Activated naive CD8-positive, alpha-beta T cell treated with anti-CD3 and anti-CD28 coated beads, Interleukin-2, amount 50 U/mL, for 24 hours (primary cell): ENCODE measurements at places on chromosomes 16 and 17.

- H3K27me3 ChIP-seq, result peaks cover 12% of the 10 kb centered on the region
- H3K36me3 ChIP-seq, result peaks cover 3% of the 10 kb centered on the region
- no peak overlapping the region for H3K4me3 ChIP-seq
- peaks cover 13% of the 10 kb centered on the region for H3K4me1 ChIP-seq
- no peak overlapping the region for H3K27ac ChIP-seq
Observed at GRCh38 chr17:62791235-62791734, 16.8 kb downstream of the MARCHF10 start.

GRCh38 chr16:79656553-79657115, 56.1 kb upstream of the MAF start:
- H3K27ac ChIP-seq, result no peak overlapping the region
- no peak overlapping the region for H3K4me3 ChIP-seq
- no peaks in the 10 kb centered on the region for H3K36me3 ChIP-seq
- DNase-seq, result no peak
- no peaks in the 10 kb centered on the region for H3K4me1 ChIP-seq

- H3K4me1 ChIP-seq, result no peaks in the 10 kb centered on the region
- no peak overlapping the region for H3K4me3 ChIP-seq
- no peak for DNase-seq
- peaks cover 1% of the 10 kb centered on the region for H3K36me3 ChIP-seq
- no peaks in the 10 kb centered on the region for H3K27me3 ChIP-seq
- H3K27ac ChIP-seq, result no peak overlapping the region
Observed at GRCh38 chr17:42944211-42944610, 20.0 kb downstream of the AARSD1 start.

DNA sequence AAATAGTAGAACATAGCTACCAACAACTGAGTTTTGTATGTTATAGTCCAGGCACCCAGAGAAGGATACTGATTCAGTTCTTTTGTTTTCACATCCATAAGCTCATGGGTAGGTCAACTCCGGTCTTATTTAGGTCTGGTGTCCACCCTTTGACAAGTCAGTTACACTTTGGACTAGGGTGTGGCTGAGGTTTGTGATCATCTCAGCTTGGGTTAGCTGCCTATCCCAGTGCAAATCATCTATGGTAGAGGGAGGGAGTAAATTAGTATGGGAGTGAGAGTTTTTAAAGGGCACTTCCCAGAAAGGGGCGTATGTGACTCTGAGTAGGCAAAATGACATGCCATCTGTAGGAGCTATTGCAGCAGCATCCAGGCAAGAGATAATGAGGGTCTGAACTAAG, 66.1 kb downstream of the TANC2 start:
- no peak for DNase-seq
- H3K27ac ChIP-seq, result no peak overlapping the region
- H3K4me1 ChIP-seq, result peaks cover 11% of the 10 kb centered on the region

DNA sequence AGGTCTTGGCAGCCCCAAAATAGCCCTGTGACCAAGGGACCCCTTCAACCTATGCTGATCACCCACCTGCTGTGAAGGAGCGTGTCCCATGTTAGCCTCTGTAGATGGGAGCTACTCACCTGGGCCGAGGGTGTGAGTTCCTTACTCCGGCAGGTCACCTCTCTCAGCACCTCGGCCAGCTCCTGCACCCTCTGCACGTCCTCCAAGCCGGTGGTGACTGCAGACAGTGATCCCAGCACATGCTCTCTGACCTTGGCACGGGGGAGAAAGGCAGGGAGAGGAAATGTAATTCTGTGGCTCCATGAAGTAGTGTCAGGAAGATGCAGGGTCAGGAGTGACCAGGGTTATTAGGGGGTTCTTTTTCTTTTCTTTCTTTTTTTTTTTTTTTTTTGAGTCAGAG, 67.7 kb upstream of the BCO1 start:
- no peak overlapping the region for H3K4me3 ChIP-seq
- peaks cover 10% of the 10 kb centered on the region for H3K27me3 ChIP-seq
- H3K36me3 ChIP-seq, result no peaks in the 10 kb centered on the region
- H3K27ac ChIP-seq, result no peak overlapping the region
- DNase-seq, result no peak
- no peaks in the 10 kb centered on the region for H3K4me1 ChIP-seq

GRCh38 chr16:4913130-4913773, 23.7 kb downstream of the PPL start:
- H3K4me3 ChIP-seq, result no peak overlapping the region
- no peaks in the 10 kb centered on the region for H3K4me1 ChIP-seq
- H3K27ac ChIP-seq, result no peak overlapping the region

GRCh38 chr16:65002265-65002664, 119.6 kb downstream of the CDH11 start:
- no peaks in the 10 kb centered on the region for H3K4me1 ChIP-seq
- no peaks in the 10 kb centered on the region for H3K36me3 ChIP-seq
- H3K4me3 ChIP-seq, result no peak overlapping the region
- no peaks in the 10 kb centered on the region for H3K27me3 ChIP-seq

DNA sequence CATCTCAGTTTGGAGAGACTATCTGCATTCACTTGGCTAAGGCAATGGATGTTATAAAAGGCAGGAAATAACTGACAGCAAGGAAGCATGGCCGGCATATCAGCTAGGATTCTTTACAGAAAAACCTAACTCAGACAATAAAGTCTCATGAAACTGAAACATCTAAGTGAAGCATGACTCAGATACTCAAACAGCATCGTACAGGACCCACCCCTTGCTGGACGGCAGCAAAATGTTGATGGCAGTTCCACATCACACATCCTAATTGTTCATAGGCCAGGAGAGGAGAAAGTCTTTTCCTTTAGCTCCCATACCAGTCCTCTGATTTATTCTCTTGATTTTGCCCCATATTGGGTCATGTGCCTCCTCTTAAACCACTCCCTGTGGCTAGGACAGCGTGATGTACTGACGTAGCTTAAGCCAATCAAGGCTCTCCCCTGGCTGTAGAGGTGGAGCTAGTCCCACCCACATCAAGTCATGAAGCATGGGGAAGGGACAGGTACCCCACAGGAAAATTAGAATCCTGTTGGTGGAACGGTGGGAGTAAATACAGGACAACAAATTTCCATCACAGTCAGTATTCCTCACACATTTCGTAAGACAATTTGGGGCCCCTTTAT, 178.9 kb downstream of the IRX3 start:
- H3K4me1 ChIP-seq, result no peaks in the 10 kb centered on the region
- H3K4me3 ChIP-seq, result no peak overlapping the region
- H3K27ac ChIP-seq, result no peak overlapping the region
- peaks cover 12% of the 10 kb centered on the region for H3K36me3 ChIP-seq
- no peak for DNase-seq

- H3K4me1 ChIP-seq, result no peaks in the 10 kb centered on the region
- H3K4me3 ChIP-seq, result no peak overlapping the region
- H3K36me3 ChIP-seq, result no peaks in the 10 kb centered on the region
- H3K27me3 ChIP-seq, result no peaks in the 10 kb centered on the region
- H3K27ac ChIP-seq, result no peak overlapping the region
Observed at GRCh38 chr16:46717692-46718091, 28.2 kb downstream of the ORC6 start.

- no peaks in the 10 kb centered on the region for H3K4me1 ChIP-seq
- H3K27ac ChIP-seq, result no peak overlapping the region
- H3K27me3 ChIP-seq, result peaks cover 2% of the 10 kb centered on the region
- H3K36me3 ChIP-seq, result no peaks in the 10 kb centered on the region
- DNase-seq, result no peak
- no peak overlapping the region for H3K4me3 ChIP-seq
Observed at GRCh38 chr17:74402048-74402447, 29.8 kb upstream of the GPRC5C start.

GRCh38 chr17:18932360-18933055, 19.5 kb upstream of the SLC5A10 start:
- no peak for DNase-seq
- no peak overlapping the region for H3K4me3 ChIP-seq
- H3K36me3 ChIP-seq, result peaks cover 21% of the 10 kb centered on the region
- peaks cover 12% of the 10 kb centered on the region for H3K4me1 ChIP-seq
- peaks cover 3% of the 10 kb centered on the region for H3K27me3 ChIP-seq
- no peak overlapping the region for H3K27ac ChIP-seq

GRCh38 chr17:12365805-12366204, 299.9 kb upstream of the MYOCD start:
- H3K36me3 ChIP-seq, result no peaks in the 10 kb centered on the region
- DNase-seq, result no peak
- no peaks in the 10 kb centered on the region for H3K27me3 ChIP-seq
- no peak overlapping the region for H3K4me3 ChIP-seq

- no peak overlapping the region for H3K27ac ChIP-seq
- no peaks in the 10 kb centered on the region for H3K36me3 ChIP-seq
- H3K27me3 ChIP-seq, result peaks cover 43% of the 10 kb centered on the region
- DNase-seq, result no peak
- H3K4me1 ChIP-seq, result no peaks in the 10 kb centered on the region
- H3K4me3 ChIP-seq, result no peak overlapping the region
Observed at GRCh38 chr17:49016775-49017463, 19.7 kb downstream of the IGF2BP1 start.

GRCh38 chr16:87100306-87101058, 216.7 kb downstream of the C16orf95 start:
- peaks cover 5% of the 10 kb centered on the region for H3K27me3 ChIP-seq
- DNase-seq, result no peak
- H3K4me1 ChIP-seq, result no peaks in the 10 kb centered on the region
- no peak overlapping the region for H3K27ac ChIP-seq
- no peak overlapping the region for H3K4me3 ChIP-seq
- H3K36me3 ChIP-seq, result no peaks in the 10 kb centered on the region

DNA sequence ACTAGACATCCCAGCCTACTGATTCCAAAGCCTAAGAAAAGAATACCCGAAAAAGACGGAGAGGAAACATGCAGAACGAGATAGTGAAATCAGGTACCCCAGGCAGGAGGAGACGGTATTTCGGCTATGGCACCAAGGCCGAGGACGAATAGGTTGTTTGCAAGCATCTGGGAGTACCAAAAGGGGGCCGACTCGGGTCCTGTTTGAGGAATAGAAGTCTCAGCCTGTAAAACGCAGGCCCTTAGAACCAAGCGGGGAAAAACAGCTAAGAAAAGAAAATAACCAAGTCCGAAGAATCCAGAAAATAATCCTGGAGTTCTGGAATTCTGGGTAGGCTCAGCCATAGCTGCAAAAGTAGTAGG, 537 bp downstream of the SLC35B1 start:
- peak overlapping the region; percentile 91 for H3K4me3 ChIP-seq
- H3K27me3 ChIP-seq, result peaks cover 2% of the 10 kb centered on the region
- no peak for DNase-seq

GRCh38 chr17:82239926-82240505, 11.2 kb downstream of the SLC16A3 start:
- peaks cover 47% of the 10 kb centered on the region for H3K4me1 ChIP-seq
- no peak overlapping the region for H3K4me3 ChIP-seq
- DNase-seq, result no peak
- no peak overlapping the region for H3K27ac ChIP-seq

- H3K27ac ChIP-seq, result peak overlapping the region; percentile 84
- peaks cover 71% of the 10 kb centered on the region for H3K4me1 ChIP-seq
Observed at GRCh38 chr16:85984947-85985451, 86.0 kb downstream of the IRF8 start.

GRCh38 chr17:40110026-40110845, 9.8 kb upstream of the NR1D1 start:
- no peak for DNase-seq
- H3K4me1 ChIP-seq, result peaks cover 86% of the 10 kb centered on the region
- peaks cover 2% of the 10 kb centered on the region for H3K27me3 ChIP-seq
- H3K36me3 ChIP-seq, result no peaks in the 10 kb centered on the region

DNA sequence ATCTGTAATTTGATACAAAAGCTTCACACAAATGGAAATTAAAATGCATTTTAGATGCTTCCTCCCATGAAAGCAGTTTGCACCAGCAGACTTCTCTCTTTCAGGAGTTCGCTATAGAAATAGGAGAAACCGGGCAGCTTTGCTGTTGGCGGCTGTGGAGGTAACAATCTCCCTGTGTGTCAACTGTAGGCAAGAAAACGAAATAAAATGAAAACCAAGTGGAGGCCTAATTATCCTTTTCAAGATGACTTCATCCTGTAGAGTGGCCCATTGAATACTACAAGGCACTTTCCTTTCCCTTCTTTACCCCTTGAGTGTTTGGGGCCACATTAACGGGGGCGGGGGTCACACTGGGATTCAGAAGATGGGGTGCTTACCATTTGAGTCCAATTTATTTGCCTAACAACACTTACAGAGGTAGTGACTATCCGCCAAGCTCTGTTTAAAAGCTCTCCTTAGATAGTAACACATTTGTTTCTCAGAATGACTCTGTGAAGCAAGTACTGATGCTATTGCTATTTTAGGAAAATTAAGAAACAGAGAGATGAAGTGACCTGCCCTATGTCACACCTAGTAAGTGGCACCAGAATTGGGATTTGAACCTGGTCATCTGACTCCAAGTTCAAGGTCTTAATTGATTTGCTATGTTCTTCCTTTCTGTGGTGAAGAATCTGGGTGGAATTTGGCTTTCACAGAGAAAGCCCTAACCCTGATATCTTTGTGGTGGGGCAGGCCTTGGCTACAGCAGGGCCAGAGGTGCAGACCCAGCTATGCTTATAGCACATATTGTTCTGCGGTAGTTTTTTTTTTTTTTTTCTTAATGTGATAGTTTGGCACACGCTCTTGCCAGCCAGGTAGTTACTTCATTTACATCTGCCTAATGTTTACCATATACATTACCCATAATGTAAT, 125.5 kb upstream of the MPHOSPH6 start:
- H3K27ac ChIP-seq, result no peak overlapping the region
- H3K27me3 ChIP-seq, result peaks cover 2% of the 10 kb centered on the region
- no peaks in the 10 kb centered on the region for H3K4me1 ChIP-seq
- no peaks in the 10 kb centered on the region for H3K36me3 ChIP-seq

DNA sequence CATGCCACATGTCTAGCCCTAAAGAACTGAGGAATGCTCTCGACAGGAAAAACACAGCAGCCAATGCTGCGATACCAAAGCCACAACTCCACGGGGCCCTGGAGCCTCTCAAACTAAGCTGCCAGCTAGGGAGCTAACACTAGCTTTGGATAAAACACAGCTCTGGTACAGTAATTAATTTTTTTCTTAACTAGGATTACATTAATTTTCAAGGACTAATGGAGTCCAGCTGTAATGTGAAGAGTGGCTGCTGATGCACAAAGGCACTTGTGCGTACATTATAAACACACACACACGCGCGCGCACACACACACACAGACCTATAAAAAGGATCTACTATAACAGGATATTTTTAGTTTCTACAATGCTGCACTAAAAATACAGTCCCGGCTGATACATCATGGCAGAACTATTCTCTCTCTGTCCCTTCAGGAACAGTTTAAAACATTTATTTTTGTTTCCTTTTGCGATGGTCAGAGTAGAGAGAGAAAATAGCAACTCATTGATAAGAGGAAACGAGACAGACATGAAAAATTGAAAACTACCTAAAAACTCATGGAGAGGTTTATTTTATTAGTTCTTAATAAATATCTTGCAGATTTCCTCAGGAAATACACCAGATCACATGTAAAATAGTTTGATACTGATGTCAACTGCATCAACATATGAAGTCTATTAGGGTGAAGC, 88.5 kb downstream of the SMG6 start:
- peaks cover 13% of the 10 kb centered on the region for H3K36me3 ChIP-seq
- H3K27ac ChIP-seq, result peak overlapping the region; percentile 84
- H3K4me3 ChIP-seq, result peak overlapping the region; percentile 73
- DNase-seq, result no peak
- H3K27me3 ChIP-seq, result no peaks in the 10 kb centered on the region
- peaks cover 57% of the 10 kb centered on the region for H3K4me1 ChIP-seq

DNA sequence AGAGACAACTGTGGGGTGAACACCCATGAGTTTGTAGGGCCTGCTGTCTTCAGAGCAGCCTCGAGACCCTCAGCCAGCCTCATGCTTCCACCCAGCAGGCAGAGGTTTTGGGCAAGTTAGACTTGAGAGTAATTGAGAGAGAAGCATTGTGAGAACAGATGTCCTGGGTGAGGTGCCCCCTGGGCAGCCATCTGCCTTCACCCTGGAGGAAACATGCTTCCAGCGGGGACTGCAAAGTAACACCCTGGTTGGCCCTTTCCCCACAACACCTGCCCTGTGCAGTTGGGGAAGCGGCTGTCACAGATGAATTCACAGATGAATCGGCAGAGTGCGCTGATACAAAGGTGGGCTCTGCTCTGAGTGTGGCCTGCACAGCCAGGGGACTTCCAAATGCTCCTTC, 23.4 kb downstream of the ATPAF2 start:
- peaks cover 4% of the 10 kb centered on the region for H3K36me3 ChIP-seq
- DNase-seq, result no peak
- H3K27ac ChIP-seq, result no peak overlapping the region
